ENCODE measurements at places on chromosomes 7 and 10. TPM values are rescaled to one million over a fixed set of nuclear protein-coding genes. Genes with fewer than 3 reads are reported as not detected.

DNA sequence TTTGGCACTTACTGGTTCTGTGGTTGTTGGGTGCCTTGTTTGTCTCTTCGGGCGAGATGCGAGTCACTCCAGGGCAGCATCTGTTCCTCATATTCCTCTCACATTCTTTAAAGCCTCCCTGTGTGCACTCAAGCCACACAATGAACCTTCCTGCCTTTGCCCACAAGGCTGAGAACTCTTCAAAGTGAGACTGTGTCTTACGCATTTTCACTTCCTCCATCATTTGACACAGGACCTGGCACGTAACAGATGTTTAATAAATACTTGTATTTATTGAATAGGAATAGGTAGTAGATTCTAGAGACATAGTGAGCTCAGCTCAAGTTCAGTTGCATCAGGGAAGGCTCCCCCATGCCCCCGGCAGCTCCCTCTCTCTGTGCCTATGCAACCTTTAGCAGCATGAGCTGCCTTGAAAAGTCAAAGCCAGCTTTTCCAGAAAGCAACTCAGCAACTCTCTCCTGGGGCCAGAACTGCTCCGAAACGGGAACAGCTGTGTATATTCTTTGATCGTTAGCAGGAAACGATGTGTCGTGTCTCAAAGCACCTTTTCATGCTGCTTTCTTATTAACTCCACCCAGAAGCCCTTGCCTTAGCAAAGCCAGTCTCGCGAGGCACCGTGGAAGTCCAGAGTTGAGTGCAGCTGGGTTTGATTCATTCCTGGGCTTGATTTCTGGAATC, 97.5 kb downstream of the PFKFB3 start:
- H3K4me1 ChIP-seq = peaks cover 44% of the 10 kb centered on the region
- DNase-seq = peak; percentile 60
- peaks cover 25% of the 10 kb centered on the region for H3K36me3 ChIP-seq
- H3K4me3 ChIP-seq = peak overlapping the region; percentile 27

DNA sequence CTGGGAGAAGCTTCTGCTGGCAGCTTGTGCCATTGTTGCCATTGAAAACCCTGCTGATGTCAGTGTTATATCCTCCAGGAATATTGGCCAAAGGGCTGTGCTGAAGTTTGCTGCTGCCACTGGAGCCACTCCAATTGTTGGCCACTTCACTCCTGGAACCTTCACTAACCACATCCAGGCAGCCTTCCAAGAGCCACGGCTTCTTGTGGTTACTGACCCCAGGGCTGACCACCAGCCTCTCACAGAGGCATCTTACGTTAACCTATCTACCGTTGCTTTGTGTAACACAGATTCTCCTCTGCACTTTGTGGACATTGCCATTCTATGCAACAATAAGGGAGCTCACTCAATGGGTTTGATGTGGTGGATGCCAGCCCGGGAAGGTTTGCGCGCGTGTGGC, 220.7 kb downstream of the ADK start:
- no peaks in the 10 kb centered on the region for H3K27me3 ChIP-seq
- H3K4me1 ChIP-seq = no peaks in the 10 kb centered on the region
- DNase-seq = no peak
- peaks cover 16% of the 10 kb centered on the region for H3K36me3 ChIP-seq
- no peak overlapping the region for H3K4me3 ChIP-seq
- H3K27ac ChIP-seq = no peak overlapping the region

- no peaks in the 10 kb centered on the region for H3K27me3 ChIP-seq
- peaks cover 8% of the 10 kb centered on the region for H3K4me1 ChIP-seq
- H3K27ac ChIP-seq = no peak overlapping the region
Measured at GRCh38 chr7:144384071-144384470, 19.4 kb downstream of the NOBOX start.

DNA sequence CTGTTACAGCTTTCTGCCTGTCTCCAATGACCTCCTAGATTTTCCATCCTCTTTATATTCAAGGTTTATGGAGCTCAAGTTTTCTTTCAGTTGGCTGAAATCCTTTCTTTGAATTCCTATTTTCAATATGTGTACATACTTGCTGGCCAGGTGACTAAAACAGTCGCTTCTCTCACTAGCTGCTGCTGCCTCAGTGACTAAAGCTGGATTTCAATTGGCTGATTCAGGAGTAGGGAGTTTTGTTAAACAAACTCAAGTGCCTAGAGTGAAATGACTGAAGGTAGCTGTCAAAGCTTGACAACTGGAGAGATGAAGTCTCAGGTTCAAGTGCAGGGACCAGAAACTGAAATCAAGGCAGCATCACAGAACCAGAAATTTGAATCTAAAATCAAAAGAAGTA, 6.7 kb upstream of the POLR1F start:
- H3K27me3 ChIP-seq = peaks cover 5% of the 10 kb centered on the region
- no peak overlapping the region for H3K4me3 ChIP-seq
- no peaks in the 10 kb centered on the region for H3K36me3 ChIP-seq
- no peaks in the 10 kb centered on the region for H3K4me1 ChIP-seq
- DNase-seq = no peak

- no peak overlapping the region for H3K4me3 ChIP-seq
- H3K4me1 ChIP-seq = no peaks in the 10 kb centered on the region
- no peak overlapping the region for H3K27ac ChIP-seq
- H3K36me3 ChIP-seq = no peaks in the 10 kb centered on the region
- no peaks in the 10 kb centered on the region for H3K27me3 ChIP-seq
- no peak for DNase-seq
Measured at GRCh38 chr7:91566402-91566732, 302.1 kb downstream of the FZD1 start.

DNA sequence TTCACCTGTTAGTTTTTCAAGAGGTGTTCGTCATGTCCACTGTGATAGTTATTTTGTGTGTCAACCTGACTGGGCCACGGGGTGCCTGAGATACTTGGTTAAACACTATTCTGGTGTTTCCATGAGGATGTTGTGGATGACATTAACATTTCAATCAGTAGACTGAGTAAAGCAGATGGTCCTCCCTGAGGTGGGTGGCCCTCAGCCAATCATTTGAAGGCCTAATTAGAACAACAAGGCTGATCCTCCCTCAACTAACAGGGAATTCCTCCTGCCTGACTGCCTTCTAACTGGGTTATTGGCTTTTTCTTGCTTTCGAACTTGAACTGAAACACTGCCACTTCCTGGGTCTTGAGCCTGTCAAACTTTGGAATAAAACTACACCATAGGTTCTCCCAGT, 75.8 kb downstream of the ENO4 start:
- DNase-seq = no peak
- no peak overlapping the region for H3K27ac ChIP-seq
- H3K27me3 ChIP-seq = no peaks in the 10 kb centered on the region

JAKMIP3 gene
- total RNA-seq = 0.38 TPM
